ENCODE measurements at places on chromosomes 3 and 15.
A peak's percentile ranks its signal among the peaks of the same experiment; 100 is the strongest.

DNA sequence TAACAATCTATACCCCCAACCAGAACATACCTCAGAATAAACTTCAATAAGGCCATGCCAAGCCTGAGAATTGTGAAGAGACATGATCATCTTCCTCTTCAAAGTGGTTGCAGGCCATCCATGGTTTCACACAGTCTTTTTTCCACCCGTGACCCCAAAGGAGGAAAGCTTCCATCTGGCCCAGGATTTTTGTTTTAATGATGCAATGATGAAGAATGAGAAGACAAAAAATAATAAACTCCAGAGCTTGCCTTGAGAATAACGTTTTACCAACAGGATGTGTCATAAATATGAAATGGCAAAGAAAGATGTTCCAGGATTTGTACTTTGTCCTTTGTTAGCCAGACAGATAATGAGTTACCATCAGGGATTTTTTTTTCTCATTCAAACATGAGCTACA is 201.9 kb downstream of the WNT5A start:
- no peak for DNase-seq

DNA sequence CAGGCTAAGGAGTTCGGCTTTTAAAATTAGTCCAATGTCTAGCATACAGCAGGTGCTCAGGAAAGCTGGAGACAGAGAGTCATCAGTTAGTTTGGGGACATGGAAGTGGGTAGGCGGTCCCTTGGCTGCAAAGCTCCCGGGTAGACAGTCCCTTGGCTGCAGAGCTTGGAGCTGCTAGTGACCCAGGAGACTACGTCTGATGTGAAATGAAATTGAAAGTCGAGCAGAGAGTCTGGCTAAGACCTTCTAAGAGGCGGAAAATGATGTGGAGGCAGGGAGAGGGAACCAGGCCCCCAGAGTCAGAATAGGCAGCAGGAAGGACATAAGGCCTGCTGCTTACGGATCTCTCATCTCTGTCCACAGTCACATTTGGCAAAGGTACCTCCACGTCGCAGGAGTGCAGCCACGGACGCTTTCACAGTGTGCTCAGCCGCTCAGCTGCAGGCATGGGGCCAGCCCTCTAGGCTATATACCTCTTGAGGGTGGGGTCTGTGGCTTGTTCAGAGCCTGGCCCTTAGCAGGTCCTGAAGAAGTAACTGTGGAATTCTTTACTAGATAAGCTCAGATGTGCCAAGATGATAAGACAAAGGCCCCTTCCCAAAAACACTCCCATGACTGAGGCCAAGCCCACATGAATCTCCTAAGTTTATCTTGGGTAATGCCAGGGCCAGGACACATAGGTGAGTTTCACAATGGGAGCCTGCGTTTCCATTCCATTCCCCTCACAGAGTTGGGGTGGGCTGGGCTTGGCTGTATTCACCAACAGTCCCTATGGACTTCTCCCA is 131.7 kb downstream of the XXYLT1 start:
- DNase-seq, result no peak

DNA sequence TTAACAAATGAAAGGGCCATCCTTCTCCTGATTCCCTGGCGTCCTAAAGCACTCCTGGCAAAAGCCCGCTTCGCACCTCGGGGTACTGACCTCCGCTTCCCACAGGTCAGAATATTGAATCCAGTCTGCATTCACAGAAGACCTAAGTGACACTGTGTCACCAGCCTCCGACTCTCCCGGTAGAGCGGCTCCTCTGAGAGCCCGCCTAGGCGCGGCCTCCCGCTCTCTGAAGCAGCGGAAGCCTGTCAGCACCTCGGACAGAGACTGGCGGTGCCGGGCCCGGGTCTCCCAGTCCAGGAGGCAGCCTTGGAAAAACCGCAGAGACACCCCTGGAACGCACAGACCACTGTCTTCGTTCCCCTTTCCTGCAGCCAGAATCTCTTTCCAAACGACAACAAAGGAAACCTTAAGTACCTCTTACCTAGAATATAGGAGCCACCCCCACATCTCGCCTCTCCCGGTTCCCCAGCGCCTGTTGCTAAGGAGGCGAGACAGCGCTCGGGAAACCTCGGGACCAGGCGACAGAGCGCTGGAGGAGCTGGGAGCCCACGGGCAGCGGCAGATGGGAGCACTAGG is 1.2 kb downstream of the GABRB3 start:
- DNase-seq, result peak; percentile 85

DNA sequence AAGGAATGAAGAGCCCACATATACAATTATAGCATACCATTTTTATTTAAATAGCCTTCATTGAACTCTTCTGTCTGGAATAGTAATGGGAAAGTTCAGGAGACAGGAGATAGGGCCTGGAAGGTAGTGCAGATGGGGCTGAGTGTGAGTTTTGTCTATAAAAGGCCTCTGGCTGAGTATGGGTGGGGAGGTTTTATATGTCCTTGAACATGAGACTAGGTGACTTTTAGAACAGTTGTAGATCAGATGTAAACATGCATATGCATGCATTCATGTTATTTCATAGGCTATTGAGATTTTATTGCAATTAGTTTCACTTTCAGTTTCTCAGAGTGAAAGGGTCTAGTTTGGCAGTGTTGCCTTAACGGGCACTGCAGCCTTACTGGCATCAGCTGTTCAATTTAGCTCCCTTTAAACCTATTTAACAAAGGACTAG is 27.1 kb downstream of the CGGBP1 start:
- no peak for DNase-seq

GRCh38 chr3:194003114-194004057 is 132.6 kb upstream of the HES1 start:
- peak; percentile 47 for DNase-seq

- DNase-seq, result no peak
Observed at GRCh38 chr3:47017504-47018268, 38.2 kb downstream of the NBEAL2 start.

DNA sequence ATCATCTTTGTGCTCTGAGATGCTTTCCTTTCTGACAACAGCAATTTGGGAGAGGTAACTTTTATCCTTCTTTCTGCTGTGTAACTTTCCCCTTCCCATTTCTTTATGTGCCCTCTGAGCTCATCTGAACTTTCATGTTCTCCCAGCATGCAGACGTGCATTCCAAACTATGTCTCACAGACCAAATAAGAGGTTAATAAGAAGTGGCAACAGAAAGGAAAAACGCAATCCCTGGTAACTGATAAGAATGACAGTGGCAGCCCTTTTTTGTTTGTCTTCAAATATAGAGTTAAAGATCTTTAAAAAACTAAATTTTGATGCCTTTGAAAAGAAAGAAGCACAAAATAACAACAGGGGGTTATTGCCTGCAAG is 533.4 kb downstream of the FOXP1 start:
- no peak for DNase-seq

DNA sequence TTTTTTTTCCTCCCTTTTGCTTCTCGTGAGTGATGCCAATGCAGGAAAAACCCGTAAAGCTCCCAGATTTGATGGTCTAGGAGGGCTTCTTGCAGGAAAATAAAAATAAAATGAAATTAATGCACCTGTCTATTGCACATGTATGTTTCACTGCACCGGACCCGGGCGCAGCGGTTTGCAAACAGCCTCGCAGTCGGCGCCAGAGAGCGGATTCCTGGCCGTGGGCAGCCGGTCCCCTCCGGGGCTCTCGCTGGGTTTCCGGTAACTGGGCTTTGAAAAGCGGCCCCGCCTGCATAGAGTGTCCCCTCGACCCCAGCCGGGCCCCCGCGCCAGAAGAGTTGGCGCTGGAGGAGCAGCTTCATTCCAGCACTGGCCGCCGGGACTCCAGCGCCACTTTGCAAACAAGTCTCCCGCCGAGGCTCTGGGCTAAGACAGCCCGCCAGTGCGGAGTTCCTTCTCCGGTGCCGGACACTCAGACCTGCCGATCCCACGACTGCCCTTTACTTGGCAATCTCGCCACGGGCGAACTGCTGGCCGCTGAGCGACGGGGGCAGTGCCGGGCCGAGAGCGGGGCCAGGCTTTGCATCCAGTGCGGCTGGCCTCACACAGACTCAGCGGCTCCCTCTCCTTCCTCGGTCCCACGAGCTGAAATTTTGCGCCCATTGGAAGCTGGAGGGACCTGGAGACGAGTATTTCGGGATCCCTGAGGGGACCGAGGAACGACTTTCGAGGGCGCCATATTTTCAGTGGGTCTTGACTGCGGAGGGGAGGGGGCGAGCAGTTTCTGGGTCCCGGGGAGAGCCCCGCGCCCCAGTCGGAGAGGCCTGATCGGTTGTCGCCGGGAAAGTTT is 225.9 kb upstream of the C2CD4B start:
- DNase-seq, result peak; percentile 44

DNA sequence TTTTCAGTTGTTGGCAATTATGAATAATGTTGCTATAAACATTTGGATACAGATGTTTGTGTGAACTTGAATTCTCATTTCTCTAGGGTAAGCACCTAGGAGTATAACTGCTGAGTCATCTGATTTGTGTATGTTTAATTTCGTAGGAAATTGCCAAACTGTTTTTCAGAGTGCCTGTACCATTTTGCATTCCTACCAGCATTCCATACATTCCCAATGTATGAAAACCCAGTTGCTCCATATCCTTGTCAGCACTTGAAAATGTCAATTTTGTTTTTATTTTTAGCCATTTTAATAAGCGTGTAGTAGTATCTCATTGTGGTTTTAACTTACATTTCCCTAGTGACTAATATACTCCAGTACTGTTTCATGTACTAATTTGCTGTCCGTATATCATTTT is 98.5 kb upstream of the TSC22D2 start:
- no peak for DNase-seq
